Stimulated activated CD4-positive, alpha-beta T cell treated with anti-CD3 and anti-CD28 coated beads, Interleukin-12 subunit alpha, Interleukin-12 subunit beta, amount 100 ng/mL, for 48 hours (primary cell): ENCODE measurements at places on chromosomes 12 and 14.

- DNase-seq, result no peak
Observed at GRCh38 chr12:131833288-131833895, 5.2 kb downstream of the MMP17 start.

GRCh38 chr12:88057994-88058718, 29.0 kb upstream of the C12orf50 start:
- DNase-seq, result no peak

GRCh38 chr12:93745286-93745685, 68.1 kb downstream of the CRADD start:
- DNase-seq, result no peak

DNA sequence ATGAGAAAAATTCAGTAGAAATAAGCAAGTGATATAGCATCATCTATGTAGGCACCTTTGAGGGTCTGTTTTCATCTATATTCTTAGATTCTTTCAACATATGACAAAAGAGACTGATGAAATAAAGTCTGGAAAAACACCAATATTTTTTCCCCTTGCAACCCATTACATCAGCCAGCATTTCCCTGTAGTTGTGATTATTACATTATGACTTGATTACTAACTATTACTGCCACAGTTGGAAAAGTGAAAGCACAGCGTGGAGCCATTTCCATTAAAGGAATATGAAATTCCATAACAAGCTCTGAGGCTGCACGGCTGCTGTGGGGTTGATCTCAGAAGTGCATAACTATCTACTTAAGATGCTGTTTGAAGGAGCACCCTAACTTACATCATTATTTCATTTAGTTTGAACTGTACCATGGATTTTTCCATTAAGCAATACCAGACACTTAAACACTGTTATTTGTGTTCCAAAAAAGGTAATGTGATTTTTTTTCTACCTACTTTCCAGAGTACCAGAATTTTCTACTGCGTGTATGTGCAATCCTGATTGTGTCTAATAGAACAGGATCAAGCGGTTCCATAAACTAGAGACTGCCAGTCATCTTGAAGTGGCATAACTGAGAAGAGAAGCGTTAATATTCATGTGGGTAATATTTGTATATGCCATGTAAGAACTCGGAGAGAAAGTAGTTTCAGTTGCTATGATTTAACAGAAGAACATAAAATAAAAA, 405.5 kb downstream of the MDGA2 start:
- no peak for DNase-seq

GRCh38 chr14:94282991-94283723, 9.9 kb downstream of the SERPINA10 start:
- no peak for DNase-seq
